ENCODE measurements at places on chromosomes 4 and X.

DNA sequence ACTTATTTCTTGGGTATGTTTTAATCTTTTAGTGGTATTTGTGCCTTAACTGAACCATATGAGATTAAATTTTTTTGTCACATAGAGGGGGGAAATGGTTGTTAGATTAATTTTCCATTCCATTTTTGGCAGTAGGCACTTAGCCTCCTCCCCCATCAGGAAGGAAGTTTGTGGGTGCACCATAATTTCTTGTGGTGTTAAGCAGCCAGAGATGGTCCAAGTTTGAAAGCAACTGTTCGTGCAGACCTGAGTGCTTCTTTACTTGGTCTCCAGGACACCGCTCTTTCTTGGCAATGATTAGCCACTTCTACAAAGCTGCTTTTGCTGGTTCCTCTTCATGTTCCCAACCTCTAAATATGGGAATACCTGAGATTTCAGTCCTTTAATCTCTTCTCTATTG, 92.7 kb upstream of the RPL34 start:
- DNase-seq = no peak

DNA sequence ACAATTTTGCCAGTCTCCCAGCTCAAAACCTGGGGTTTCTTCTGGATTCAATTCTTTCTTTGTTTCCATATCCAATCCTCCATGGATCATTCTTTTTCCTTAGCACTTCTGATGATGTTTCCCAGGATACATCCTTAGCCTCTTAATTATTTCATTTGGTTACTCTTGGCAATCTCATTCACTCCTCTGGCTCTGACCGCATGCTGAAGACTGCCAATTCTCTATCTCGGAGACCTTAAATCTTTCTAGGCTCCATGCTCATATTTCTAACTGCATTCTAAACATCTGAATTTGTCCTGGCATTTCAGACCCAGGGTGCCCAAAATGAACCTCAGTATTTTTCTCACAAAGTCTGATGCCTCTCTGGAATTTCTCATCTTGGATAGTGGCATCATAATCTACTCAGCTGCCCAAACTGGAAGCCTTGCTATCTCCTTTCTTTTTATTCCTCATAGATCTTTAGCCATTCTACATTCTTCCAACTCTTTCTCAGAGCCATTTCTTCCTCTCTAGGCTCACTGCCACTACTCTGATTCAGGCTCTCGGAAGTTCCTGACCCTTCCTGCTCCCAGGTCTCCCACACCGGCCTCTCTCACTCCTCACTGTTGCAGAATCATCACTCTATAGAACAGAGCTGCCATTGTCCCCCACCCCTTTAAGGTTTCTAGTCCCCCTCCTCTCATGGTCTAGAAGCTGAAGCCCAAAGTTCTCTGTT, 290.2 kb downstream of the CAMK2D start:
- DNase-seq = no peak

- DNase-seq = no peak
These were observed 63.7 kb downstream of the SPCS3 start for GRCh38 chr4:176383273-176384077.

- DNase-seq = no peak
These were observed 543.4 kb upstream of the DIPK2B start for GRCh38 chrX:45743906-45744625.

DNA sequence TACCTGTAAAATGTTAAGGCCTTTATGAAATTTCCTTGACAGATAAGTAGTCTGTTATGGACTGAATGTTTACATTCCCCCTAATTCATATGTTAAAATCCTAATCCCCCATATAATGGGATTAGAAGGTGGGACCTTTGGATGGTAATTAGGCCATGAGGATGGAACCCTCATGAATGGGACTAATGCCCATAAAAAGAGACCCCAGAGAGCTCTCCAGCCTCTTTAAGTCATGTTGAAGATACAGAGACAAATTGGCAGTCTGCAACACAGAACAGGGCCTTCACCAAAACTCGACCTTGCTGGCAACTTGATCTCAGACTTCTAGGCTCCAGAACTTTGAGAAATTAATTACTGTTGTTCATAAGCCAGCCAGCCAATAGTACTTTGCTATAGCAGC, 1344.5 kb upstream of the PCDH7 start:
- no peak for DNase-seq

GRCh38 chrX:19616959-19617358, 101.7 kb upstream of the MAP3K15 start:
- no peak for DNase-seq

DNA sequence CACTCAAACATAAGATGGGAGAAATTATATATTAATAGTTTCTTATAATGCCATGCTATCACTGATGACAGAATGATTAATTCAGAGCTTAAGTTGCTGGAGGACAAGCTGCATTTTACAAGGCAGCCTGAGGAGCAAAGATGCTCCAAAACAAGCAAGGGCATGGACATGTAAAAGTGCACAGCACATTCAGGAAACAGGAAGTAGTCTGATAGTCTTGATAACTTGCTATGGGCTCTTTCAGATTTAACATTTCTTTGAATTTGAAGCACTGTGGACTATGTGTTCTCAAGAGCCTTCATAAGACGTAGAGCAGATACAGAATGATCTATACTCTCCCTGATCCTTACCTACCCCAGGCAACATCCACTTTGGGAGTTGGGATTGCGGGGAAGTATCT, 50.0 kb downstream of the AMMECR1 start:
- no peak for DNase-seq

DNA sequence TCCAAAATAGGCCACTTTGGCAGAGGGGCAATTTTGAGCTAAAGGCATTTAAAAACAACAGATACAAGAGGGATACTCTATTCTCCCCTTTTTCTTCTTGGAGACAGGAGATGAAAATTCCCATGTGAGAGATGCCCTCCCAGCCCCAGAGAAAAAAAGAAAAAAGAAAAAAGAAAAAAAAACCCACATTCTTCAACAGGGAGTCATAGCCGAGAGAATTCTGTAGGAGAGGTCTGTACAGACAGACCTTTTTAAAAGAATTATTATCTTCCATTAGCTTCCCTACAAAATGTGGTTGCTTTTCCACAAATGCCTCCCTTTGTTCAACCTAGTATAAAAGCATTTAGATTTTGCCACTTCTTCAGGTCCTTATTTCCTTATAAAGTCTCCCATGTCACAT, 89.9 kb downstream of the SPCS3 start:
- DNase-seq = no peak

GRCh38 chr4:28373191-28373590, 1512.5 kb downstream of the STIM2 start:
- DNase-seq = no peak

- no peak for DNase-seq
These were observed 321.7 kb downstream of the PPP1R2C start for GRCh38 chrX:42456176-42456700.

DNA sequence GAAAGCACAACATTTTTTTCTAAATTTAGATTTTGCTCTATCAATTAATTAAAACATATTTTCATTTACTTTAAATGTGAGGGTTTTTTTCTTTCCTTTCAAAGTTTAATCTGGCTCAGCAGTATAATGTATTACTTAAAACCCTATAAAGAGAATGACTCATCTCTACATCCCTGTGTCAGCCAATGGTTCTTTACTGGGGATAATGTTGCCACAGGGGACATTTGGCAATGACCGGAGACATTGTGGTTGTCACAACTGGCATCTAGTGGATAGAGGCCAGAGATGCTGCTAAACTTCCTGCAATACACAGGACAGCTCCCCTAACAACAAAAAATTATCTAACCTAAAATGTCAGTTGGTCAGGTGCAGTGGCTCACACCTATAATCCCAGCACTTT, 53.8 kb downstream of the SYNPO2 start:
- DNase-seq = no peak

DNA sequence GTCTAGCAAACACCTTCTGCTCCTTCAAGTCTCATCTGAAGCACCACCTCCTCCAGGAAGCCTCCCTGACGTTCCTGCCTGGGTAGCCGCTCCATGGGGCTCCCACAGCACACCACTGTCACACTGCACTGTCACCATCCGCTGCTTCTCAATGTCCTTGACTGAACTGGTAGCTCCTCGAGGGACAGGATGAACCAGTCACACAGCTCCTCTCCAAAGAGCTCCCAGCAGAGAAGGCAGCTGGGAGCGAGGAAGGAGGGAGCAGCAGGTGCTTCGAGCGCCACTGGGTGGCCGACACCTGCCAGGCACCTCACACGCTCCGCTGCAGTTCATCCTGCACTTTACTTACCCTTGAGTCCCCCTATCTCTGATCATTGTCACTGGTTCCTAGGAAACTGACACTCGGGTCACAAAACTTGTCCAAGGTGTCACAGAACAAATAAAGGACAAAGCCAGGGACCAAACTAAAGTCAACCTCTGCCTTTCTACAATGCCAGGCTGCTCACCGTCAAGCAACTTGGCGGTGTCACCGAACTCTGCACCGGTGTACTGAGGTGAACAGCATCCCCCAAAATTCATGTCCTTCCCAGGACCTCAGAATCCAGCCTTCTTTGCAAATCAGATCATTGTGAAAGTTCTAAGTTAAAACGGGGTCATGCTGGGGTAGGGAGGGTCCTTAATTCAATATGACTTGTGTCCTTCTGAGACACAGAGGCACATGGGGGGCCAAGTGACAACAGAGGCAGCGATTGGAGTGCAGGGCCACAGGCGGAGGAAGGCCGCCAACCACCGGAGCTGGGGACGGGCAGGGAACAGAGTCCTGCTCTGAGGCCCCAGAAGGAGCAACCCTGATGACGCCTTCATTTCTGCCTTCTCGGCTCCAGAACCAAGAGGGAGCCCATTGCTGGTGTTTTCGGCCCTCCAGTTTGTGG, 5.5 kb upstream of the S100P start:
- DNase-seq = no peak

All from anterior cingulate cortex (tissue), 58 donors.